ENCODE measurements at places on chromosomes 6 and 20. TPM values are rescaled to one million over a fixed set of nuclear protein-coding genes. Genes with fewer than 3 reads are reported as not detected.

DNA sequence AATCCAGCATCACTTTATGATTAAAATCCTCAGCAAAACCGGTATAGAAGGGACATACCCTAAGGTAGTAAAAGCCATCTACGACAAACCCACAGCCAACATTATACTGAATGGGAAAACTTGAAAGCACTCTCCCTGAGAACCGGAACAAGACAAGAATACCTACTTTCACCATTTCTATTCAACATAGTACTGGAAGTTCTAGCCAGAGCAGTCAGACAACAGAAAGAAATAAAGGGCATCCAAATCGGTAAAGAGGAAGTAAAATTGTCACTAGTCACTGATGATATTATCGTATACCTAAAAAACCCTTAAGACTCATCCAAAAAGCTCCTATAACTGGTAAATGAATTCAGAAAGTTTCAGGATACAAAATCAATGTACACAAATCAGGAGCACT lies 33.3 kb downstream of the BLOC1S5 start:
- no peak for DNase-seq

The EPHA7 gene
- 42.6 TPM for polyA plus RNA-seq

The CTSZ gene
- 78.9 TPM for polyA plus RNA-seq

DNA sequence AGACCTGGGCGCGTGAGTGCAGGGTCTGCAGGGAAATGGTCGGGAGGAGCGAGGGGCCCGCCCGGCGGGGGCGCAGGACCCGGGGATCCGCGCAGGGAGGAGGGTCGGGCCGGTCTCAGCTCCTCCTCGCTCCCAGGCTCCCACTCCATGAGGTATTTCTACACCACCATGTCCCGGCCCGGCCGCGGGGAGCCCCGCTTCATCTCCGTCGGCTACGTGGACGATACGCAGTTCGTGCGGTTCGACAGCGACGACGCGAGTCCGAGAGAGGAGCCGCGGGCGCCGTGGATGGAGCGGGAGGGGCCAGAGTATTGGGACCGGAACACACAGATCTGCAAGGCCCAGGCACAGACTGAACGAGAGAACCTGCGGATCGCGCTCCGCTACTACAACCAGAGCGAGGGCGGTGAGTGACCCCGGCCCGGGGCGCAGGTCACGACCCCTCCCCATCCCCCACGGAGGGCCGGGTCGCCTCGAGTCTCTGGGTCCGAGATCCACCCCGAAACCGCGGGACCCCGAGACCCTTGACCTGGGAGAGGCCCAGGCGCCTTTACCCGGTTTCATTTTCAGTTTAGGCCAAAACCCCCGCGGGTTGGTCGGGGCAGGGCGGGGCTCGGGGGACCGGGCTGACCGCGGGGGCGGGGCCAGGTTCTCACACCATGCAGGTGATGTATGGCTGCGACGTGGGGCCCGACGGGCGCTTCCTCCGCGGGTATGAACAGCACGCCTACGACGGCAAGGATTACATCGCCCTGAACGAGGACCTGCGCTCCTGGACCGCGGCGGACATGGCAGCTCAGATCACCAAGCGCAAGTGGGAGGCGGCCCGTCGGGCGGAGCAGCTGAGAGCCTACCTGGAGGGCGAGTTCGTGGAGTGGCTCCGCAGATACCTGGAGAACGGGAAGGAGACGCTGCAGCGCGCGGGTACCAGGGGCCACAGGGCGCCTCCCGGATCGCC lies 54.2 kb upstream of the HLA-A start:
- no peak for DNase-seq

- DNase-seq: no peak
Measured at GRCh38 chr6:131861381-131861780, 53.6 kb downstream of the ENPP1 start.

GRCh38 chr6:44074439-44074812 lies 52.8 kb downstream of the MRPL14 start:
- no peak for DNase-seq

DNA sequence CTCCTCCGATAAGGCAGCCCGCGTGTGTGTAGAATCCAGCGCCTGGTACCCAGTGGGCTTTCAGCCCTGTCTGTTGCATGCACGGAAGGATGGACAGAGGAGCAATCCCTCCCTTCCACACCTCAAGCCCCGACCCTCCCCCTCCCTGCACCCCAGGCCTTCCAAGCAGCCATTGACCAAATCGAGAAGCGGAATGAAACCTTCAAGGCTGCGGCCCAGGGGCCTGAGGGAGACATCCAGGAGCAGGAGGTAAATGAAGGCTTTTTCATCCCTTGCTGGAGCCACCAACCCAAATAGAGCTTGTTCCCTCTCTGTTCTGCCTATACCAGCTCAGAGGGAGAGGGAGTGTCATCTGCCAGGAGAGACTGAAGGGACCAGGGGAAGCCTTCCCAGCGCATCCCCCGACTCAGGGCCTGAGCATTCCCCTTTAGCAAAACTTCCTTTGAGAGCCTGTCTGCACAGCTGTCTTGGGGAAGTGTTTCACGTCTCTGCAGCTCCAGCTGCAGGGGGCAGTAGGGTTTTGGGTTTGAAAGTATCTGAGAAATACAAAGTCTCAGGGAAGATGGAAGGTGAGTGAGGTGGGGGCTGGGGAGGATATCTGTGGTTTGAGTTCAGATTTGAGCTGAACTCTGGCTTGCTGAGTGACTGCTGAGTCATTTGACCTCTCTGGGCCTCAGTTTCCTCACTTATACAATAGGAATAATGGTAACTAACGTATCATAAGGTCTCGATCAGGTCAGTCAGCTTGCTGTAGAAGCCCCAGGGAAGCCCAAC lies 16.1 kb downstream of the FGD2 start:
- no peak for DNase-seq

The LY6G5C gene
- 2.4 TPM for polyA plus RNA-seq

DNA sequence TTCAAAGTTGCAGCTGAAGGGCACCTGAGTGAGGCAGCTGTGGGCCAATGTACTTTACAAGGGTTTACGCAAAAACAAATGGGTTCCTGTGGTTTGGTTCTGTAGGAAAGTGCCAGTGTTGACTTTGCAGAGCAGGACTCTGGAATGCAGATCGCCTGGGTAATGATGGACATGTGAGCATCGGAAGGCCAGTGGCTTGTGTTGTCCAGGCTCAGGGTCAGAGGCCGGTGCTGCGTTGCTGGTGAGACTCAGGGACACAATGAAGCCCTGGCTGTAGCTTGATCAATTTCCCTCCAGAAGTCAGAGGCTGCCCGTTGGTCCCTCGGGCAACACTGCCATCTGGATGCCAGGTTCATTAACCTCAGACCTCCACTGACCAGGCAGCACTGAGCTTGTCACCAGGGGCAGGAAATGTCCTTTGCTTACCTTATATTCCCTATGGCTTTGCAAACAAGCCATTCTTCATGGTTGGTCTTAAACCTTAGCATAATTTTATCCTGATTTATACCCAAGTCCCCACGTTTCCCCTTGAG lies 753.4 kb downstream of the QKI start:
- DNase-seq: no peak

GRCh38 chr20:57710841-57711240 lies 1.0 kb upstream of the PMEPA1 start:
- DNase-seq: no peak

GRCh38 chr6:56914798-56915658 lies 39.9 kb upstream of the BEND6 start:
- DNase-seq: no peak

DNA sequence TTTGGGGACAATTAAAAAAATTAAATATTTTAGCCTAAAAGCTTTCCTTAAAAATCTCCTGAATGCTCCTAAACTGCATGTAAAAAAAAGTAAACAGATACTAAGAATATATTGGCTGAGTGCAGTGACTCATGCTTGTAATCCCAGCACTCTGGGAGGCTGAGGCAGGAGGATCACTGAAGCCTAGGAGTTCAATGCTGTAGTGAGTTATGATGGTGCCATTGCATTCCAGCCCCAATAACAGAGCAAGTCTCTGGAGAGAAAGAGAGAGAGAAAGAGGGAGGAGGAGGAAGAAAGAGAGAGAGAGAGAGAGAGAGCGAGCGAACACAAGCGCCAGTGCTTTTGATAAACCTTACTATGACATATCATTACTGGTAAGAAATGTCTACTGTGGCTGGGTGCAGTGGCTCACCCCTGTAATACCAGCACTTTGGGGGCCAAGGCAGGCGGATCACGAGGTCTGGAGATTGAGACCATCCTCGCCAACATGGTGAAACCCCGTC lies 58.8 kb downstream of the FKBP5 start:
- DNase-seq: no peak

GRCh38 chr6:42915732-42916131 lies at the start of gene PTCRA:
Gene PTCRA, plus strand, starts transcription at chr6:42916053. Its CDS starts 17 bp downstream, at chr6:42916070.
- no peak for DNase-seq

DNA sequence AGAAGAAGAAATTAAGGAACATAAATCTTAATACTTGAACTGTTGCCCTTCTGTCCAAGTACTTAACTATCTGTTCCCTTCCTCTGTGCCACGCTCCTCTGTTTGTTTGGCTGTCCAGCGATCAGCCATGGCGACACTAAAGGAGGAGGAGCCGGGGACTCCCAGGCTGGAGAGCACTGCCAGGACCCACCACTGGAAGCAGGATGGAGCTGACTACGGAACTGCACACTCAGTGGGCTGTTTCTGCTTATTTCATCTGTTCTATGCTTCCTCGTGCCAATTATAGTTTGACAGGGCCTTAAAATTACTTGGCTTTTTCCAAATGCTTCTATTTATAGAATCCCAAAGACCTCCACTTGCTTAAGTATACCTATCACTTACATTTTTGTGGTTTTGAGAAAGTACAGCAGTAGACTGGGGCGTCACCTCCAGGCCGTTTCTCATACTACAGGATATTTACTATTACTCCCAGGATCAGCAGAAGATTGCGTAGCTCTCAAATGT lies 17.1 kb downstream of the IRF4 start:
- DNase-seq: no peak

GRCh38 chr20:36261389-36262105 lies 25.3 kb downstream of the AAR2 start:
- DNase-seq: no peak

The OOEP gene
- not detected for polyA plus RNA-seq

The MICB gene
- polyA plus RNA-seq: 0.45 TPM

The MICA gene
- polyA plus RNA-seq: 3.6 TPM

DNA sequence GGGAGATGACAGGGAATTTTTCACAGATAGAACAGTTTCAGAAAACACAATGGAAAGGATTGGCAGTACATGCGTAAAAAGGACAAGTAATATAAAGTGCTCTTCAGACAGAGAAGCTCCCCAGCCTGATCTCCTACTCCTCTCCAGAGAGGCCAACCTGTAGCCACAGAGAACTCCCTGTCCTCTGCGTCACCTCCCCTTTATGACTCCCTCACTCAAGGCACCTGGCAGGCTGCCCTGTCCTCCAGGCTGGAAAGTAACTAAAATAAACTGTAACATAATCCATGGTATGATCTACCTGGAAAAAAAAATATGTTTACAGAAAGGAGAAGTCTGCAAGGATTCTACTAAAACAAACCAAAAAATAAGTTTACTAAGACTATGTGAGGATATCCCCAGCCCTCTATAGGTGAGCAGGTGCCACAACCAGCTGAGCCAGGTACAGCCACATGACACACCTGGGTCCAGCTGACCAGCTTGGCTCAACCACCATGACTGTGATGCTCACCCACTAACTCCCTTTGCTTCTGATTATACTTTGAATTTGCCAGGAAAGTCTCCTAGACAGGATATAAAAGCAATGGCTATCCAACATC lies 29.2 kb downstream of the MBOAT1 start:
- DNase-seq: no peak

- DNase-seq: no peak
Measured at GRCh38 chr20:48329676-48330664, 497.8 kb downstream of the PREX1 start.

The CHRNA4 gene
- 5.8 TPM for polyA plus RNA-seq

The CPNE5 gene
- 14.3 TPM for polyA plus RNA-seq

- no peak for DNase-seq
Measured at GRCh38 chr6:11246722-11247121, 14.3 kb upstream of the NEDD9 start.

The TCF21 gene
- polyA plus RNA-seq: 153 TPM

DNA sequence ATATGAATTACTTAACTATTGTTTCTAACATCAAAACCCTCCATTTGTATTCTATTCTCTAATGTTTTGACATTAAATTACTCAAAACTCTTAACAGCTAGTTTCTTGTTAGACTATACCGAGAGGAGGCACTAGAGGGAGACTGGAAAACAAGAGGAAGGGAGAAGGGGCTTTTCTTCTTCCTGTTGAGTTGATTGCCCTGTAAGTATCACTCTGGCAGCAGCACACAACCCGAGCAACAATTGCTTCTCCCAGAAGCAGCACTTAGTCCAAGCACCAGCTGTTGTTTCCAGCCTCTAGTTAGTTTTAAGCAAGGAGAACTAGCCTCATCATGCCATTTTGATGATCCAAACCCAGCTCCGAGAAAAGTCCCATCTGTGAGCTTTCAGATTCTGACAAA lies 603.8 kb downstream of the PRKN start:
- no peak for DNase-seq

DNA sequence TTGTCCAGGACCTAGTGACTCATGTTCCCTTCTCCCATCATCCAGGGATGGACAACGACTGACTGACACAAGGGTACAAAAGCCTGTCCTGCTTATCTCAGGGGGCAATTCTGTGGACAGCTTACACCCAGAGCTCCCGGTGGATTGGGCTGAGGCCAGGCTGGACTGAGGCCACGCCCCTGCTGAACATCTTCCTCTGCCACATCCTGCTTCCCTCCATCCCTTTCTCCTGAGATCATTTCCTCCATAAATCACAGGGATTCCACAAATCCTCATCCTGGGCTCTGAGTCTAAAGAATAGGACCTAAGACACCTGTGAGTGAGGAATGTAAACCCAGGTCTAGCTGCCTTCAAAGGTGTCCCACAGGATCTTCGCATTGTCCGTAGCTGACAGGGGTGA lies 30.4 kb upstream of the RNF24 start:
- no peak for DNase-seq

The C6orf141 gene
- 0.33 TPM for polyA plus RNA-seq

- DNase-seq: no peak
Measured at GRCh38 chr6:148840256-148840655, 93.4 kb downstream of the UST start.

The PCNA gene
- polyA plus RNA-seq: 162 TPM

The SYTL3 gene
- 3.3 TPM for polyA plus RNA-seq

GRCh38 chr20:55333798-55334197 lies 671.5 kb downstream of the CBLN4 start:
- no peak for DNase-seq

- no peak for DNase-seq
Measured at GRCh38 chr6:73719046-73719445, 23.0 kb downstream of the CD109 start.

GRCh38 chr6:168342636-168343035 lies 23.1 kb upstream of the DACT2 start:
- DNase-seq: no peak

The SLC23A2 gene
- polyA plus RNA-seq: 24.7 TPM

GRCh38 chr6:11875325-11876109 lies 96.9 kb upstream of the ADTRP start:
- DNase-seq: no peak

- DNase-seq: no peak
Measured at GRCh38 chr6:57064809-57065208, 18.3 kb downstream of the KIAA1586 start.

The FRS3 gene
- polyA plus RNA-seq: 7.8 TPM

The SLC35F1 gene
- 3.1 TPM for polyA plus RNA-seq

GRCh38 chr20:10219993-10220750 lies 1.5 kb downstream of the SNAP25 start:
- no peak for DNase-seq

Data from left renal cortex interstitium (tissue), 4 donors.